ENCODE measurements at places on chromosomes 7 and 10. TPM values are rescaled to one million over a fixed set of nuclear protein-coding genes. Genes with fewer than 3 reads are reported as not detected.

Gene HOXA4
- total RNA-seq, result 2.7 TPM

Gene GIMAP4
- not detected for total RNA-seq

Gene UPP1
- 96.5 TPM for total RNA-seq

Gene PSD
- total RNA-seq, result 0.41 TPM

All from A549 treated with CpdA at 1 μM for 4 hours (cell line).